CD4-positive, alpha-beta T cell treated with Interleukin-15 for 1 hour (primary cell): ENCODE measurements at places on chromosomes 3 and 15.
A peak's percentile ranks its signal among the peaks of the same experiment; 100 is the strongest.

DNA sequence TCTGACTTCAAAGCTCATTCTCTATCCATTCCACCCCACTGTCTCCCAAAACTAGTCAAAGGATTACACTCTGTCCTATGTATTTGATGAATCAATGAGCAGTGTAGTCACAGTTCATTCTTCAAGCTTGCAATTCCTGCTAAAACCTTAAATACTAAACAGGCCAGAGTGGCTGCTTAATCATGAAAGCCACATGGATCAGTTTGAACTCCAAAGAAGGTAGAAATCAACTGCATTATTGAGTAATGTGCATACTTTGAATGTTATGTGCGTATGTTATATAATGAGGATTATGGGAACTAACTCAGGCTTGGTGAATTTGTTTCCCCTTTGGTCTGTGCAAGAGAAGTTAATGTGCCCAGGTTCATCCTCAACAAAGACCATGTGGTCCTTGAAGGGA, 45.4 kb downstream of the PRICKLE2 start:
- DNase-seq, result no peak

DNA sequence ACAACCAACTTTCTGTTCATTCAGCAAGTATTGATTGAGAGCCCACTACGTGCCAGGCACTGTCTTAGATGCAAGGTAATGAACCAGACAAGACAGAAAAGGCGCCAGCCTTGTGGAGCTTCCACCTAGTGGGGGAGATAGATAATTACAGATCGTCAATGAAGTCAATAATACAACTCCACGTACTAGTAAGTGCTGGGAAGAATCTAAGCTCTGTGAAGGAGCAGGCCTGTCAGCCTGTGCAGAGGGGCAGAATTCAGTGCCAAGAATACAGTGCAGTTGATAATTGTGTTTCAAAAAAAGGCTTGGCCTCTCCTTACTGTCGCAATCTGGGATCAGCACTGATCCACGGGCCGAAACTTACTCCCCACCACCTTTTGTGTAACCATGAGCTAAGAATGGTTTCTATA, 186.3 kb downstream of the FEZF2 start:
- DNase-seq, result no peak

GRCh38 chr15:39304931-39305728, 275.7 kb upstream of the THBS1 start:
- no peak for DNase-seq

DNA sequence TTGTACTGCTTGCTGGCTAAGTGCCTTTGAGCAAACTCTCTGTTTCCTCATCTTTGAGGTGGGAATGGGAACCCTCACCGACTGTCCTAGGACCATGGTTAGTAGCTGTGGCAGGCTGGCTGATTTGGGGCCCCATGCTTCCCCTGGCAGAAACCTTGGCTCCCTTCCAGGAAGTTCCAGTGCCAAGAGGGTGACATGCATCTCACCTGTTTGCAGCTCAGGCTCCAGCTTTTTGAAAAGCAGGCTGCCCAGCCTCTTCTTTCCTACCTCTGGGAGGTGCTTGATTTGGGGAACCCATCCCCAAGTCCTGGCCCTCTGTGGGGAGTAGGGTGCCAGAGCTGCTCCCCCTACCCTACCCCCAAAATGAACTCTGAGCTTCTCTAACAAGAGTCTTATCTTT, 50.8 kb downstream of the RAB11A start:
- no peak for DNase-seq

DNA sequence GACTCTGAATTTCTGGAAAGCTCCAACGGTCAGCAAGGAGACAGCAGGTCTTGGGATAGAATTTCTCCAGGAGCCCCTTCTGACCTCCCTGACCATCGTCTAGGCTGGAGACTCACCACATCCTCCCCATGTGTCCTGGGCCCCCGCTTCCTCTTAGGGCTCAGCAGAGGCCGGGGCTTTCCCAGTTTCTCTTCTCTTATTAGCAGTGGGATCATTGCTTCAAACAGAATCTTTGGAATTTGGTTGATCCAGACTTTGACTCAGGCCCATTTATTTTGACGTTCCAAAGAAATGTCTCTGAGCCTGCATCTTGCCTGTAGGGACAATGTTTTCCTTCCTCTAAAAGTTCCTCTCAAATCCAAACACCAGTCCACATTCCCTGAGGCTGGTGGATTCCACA, 38.4 kb upstream of the SLC6A6 start:
- no peak for DNase-seq

- peak; percentile 31 for DNase-seq
Observed at GRCh38 chr15:90407871-90408317, 19.9 kb downstream of the IQGAP1 start.

GRCh38 chr3:14266361-14266760, 87.7 kb downstream of the LSM3 start:
- no peak for DNase-seq
